Endothelial cell (in vitro differentiated cells): ENCODE measurements at places on chromosomes 6 and 20.
A peak's percentile ranks its signal among the peaks of the same experiment; 100 is the strongest.

DNA sequence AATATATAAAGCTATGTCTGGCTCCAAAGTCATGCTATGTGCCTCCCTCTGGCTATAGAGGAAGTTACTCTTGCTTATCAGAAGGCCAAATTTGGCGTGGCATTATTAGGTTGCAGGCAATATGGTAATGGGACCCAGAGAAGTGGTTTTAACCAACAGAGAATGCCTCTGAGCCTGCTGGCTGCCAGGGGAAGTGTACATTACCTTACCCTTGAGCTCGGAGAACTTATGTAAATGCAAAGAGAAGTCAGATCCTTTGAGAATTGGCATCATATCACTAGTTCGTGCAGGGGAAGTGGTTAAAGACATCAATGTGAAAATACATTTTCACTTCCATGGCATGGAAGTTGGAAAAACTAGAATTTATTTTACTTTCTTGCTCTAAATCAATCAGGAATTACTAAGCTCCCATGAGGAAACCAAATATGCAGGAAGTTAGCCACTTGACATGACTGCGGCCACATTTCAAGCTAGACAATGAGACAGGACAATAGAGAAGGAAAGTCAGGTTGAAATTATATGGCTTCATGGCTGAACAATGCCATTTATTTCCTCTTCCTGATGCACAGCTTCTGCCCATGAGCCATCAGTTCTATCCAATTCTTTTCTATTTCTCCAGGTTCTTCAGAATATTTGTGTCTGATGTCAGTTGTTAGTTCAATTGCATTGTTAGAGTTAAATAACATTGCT, 134.0 kb upstream of the PHACTR1 start:
- DNase-seq: no peak

DNA sequence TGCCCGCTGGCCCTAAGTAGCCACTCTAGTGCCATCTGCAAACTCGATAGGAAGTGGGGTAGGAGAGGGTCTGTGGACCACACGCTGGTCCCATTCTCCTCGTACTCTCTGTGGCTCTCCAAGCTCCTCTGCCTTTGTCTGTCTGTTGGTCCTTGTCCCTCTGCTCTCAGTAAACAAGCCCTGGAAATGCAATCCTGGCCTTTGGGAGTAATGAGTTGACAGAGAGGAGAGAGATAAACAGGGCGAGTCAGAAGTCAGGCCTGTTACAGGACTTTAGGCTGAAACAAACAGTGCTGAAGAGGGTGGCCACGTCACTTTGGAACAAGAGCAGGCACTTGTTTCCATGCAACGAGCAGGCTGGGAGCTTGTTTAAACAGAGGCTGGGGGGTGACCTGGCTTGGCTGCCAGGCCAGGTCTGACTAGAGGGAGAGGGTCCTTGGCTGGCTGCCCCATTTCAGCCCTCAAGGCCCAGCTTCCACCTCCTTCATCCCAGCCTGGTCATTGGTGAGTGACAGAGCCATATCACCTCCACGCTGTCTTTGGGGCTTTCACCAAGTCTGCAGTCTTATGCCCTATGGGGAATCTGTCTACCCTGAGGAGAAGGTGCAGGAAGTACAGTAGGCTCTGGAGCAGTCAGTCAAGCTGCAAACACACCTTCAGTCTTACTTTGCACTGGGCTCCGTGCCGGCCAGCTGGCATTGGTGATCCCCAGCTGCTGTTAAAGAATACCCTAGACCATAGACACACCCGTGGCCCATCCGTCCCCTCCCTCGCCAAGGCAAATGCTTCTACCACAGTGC, 22.6 kb downstream of the FOXP4 start:
- DNase-seq: no peak

DNA sequence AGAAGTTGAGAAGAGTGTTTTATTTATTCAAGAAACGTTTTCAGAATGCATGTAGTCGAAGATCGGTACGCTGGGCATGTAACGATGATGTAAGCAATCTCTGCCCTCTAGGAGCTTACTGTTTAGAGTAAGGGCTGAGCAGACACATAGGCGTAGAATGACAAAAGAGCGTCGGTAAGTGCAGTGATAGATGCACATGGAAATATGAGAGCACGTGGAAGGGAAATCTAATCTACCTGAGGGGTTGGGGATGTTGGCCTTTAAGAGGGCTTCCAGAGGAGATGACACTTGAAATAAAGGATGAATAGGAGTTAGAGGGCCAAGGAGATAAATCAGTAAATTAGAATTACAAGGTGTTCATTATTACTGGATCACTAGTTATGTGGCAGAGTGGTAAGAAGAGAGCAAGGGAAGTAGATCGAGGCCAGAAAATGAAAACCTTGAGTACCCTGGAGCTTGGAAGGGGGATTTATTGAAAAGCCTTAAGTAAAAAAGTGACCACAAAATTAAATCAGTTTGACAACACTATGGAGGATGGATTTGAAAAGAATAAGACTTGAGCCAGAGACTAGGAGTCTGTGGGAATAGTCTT, 782 bp downstream of the TRMT11 start:
- DNase-seq: no peak

GRCh38 chr6:33410711-33411631, at the start of gene PHF1:
Gene PHF1 (plus strand): TSS chr6:33411014. CDS start chr6:33412264, 1,250 bp downstream.
- DNase-seq: peak; percentile 64

DNA sequence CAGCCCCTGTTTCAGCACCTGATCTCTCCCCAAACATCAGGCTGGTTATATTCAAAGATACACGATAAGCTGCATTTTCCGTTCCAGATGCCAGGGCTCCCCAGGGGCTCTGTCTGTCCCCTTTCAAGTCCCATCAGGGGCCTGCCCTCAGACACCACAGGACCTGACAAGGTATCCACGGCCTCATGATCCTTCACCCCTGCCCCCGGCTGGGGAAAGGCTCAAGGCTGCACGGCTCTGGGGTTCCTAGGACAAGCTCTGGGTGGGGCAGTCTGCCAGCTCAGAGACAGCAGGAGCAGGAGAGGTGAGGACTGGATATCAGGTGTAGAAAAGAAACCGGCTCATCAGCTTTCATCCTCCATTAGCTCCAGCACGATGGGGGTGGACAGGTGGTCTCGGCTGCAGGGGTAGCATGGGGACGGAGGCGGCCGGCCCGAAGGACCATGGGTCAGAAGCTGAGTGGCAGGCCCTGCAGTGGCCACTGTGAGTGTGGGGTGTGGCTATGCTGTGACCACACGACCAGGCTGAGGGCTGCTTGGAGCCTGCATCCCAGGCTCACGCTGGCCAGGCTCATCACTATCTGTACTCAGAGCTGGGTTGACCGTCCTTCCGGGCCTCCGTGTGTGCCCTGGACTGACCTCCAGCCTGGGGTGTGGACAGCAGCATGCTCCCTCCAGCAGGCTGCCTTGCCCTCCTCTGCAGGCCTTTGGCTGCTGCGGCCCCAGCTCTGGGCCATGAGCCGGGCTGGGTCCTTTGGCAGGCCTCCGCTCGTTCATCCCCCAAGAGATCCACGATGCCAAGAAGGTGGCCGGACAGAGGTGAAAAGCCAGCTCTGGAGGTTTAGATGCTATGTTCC, 386.2 kb downstream of the THBS2 start:
- no peak for DNase-seq

GRCh38 chr6:65448866-65449265, 258.2 kb downstream of the EYS start:
- no peak for DNase-seq

GRCh38 chr20:50388733-50389437, 121.3 kb upstream of the PTPN1 start:
- no peak for DNase-seq

DNA sequence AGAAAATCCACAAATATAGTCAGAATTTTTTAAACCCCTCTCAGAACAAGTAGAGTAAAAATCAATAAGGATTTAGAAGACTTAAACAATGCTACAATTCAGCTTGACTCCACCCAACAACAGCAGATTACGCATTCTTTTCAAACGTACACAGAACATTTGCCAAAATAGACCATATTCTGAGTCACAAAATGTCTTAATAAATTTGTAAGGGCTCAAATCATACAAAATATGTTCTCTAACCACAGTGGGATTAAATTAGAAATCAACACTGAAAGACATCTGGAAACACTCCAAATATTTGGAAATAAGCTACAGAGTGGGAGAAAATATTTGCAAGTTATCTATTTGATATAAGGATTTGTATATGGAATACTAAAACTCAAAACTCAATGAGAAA, 164.2 kb upstream of the AKAP12 start:
- no peak for DNase-seq

DNA sequence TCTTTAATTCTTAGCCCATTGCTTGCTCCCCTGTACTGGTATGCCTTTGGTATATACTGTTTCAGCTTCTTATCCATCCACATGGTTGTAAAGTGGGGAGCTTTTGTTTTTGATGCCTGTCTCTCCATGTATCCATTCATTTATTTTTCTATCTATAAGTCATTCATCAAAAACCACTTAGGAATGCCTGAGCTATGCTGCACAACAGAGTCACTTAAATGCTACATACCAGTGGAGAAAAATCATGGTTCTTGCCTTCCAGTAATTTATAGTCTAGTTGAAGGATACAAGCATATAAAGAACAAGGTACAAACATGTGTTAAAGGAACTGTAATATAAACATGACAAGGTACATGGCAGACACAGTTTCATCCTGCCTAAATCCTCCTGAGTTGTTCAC, 347.3 kb downstream of the NRN1 start:
- no peak for DNase-seq

- no peak for DNase-seq
Measured at GRCh38 chr6:21325201-21325856, 268.2 kb upstream of the SOX4 start.

GRCh38 chr6:84847390-84848160, 83.2 kb upstream of the TBX18 start:
- DNase-seq: no peak

- no peak for DNase-seq
Measured at GRCh38 chr6:167129159-167129558, 6.3 kb downstream of the CCR6 start.

DNA sequence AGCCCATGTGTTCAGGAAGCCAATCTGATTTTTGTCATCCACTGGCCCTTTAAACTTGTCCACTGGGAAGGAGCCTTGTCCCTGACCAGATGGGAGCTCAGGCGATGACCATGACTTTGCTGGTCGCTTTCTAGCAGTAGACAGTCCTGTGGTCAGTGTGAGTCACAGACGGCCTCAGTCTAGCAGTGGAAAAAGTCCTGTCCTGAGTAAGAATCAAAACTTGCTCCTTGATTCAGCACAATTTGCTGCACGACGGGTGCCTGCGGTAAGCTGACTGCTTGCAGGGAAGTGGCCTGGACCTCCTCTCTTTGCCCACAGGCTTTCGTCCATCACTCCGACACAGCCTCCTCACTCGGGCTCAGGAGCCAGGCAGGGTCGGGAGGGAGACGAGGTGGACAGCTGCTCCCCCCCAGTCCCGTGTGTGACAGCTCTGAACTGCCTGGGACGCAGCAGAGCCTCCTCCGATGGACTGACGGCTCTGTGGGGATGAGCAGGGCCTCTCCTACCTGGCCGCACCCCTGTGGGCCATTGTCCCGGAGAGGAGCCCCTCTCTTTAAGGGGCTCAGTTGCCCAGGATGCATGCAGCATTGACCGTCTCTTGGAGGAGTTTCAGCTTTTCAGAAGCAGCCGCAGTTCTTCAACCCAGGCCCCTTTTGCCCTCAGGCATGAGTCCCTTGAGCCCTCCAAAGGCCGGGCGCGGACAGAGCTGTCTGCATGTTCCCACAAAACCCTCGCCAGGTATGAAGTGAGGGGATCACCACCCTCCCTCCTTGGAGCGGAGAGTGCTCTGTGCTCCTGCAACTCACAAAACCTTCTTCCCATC, 209.2 kb downstream of the ANKRD60 start:
- DNase-seq: no peak
